Fibroblast of the aortic adventitia (primary cell): ENCODE measurements at places on chromosomes 12 and 14. TPM values are rescaled to one million over a fixed set of nuclear protein-coding genes. Genes with fewer than 3 reads are reported as not detected.

- DNase-seq, result no peak
Observed at GRCh38 chr12:1917172-1918070, 1.0 kb downstream of the CACNA2D4 start.

DNA sequence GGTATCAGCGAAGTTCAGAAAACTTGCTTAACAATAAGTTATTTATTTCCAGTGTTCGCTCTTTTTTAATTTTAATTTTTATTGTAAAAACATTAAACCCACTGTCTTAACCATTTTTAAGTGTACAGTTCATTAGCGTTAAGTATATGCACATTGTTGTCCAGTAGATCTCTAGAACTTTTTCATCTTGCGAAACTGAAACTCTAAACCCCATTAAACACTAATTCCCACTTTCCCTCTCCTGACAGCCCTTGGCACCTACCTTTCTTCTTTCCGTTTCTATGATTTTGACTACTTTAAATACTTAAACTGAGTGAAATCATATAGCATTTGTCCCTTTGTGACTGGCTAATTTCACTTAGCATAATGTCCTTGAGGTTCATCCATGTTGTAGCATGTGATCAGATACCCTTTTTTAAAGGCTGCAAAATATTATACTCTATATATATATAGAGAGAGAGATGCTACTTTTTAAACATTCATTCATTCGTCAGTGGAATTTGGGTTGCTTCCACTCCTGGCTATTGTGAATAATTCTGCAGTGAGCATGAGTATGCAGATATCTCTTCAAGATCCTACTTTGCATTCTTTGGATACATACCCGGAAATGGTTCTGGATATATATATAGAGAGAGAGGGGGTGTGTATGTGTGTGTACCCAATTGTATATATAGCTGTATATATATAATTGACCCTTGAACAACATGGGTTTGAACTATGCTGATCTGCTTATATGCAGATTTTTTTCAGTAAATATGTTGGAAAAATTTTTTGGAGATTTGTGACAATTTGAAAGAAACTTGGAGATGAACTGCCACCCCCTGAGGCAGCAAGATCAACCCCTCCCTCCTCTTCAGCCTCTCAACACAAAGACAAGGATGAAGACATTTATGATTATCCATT, 74.7 kb upstream of the EVL start:
- peak; percentile 36 for DNase-seq

DNA sequence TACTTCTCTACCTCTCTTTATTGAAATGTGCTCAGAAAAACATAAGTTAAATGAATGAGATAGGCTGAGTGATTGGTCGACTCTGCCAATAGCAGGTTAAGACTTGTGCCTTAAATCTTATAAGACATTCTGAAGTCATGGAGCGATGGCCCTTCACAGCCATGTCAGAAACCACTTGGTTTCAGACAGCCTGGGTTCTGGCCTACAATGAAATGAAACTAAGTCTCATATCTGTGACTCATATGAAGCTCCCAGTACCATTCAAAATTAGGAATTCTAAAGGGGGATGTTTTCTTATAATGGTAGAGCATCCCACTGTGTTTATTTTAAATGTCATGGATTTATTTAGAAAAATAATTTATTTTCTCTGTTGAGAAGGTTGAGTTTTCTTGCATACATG, 42.6 kb downstream of the PLXNC1 start:
- DNase-seq, result no peak

Gene ANO2
- total RNA-seq, result not detected in 2 replicates

DNA sequence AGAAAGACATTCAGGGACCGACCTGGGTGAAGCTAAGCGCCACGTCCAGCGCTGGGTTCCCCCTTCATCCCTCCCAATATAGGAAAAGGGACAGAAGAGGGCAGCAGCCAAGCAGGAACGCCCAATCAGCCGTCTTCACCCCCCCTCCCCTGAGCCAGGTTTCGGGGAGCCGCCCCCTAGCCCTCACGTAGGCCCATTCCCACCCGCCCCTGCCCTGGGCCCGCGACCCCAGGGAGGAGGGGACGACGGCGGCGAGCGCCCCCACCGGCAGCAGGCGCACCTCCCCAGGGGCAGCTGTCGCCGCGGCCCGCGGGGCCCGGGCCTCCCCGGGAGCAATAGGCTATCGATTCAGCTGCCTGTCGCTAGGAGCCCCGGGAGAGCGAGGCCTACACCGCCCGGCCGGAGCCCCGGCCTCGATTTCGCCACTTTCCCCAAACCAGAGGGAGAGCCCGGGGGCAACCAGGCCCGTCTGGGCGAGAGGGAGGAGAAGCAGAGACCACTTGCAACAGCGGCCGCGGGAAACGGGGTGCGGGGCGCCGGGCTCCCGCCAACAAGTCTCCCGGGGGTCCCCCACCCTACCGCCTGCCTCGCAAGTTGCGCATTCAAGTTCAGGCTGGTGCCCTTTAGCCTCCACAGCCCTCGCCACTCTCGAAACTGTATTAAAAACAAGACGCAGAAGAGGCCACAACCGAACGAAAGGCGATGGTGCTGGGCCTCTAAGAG, 1.3 kb downstream of the DCAF5 start:
- peak; percentile 52 for DNase-seq

GRCh38 chr14:74542056-74542685, 48.6 kb downstream of the ISCA2 start:
- DNase-seq, result no peak

DNA sequence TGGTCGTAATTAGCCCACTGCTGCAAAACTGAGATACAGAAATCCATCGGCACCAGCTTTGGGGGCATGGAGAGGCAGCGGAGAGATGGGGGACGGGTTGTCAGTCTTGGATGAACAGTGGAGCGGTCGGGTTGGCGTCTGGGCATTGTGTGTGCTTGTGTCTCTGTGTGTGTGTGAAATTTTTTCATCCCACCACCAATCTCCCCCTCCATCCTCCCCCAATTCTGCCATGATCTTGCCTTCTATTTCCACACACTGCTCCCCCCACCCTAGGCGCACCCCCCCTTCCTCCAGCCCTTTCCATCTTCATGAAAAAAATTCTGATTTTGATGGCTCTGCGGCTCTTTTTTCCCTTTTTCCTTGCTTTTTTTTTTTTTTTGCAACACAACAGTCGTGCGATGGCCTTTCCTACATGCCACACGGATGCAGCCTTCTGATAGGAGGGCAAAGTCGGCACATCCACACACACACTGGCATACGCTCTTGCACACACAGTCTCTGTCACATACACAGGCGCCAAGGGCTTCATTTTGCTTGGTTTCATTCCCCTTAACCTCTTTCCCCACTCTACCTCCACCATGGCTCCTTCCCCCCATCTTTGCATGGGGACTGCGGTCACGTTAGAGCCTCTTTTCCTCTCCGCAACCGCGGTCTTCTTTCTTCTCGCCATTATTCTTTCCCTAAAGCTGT, 3.3 kb downstream of the NRXN3 start:
- no peak for DNase-seq

GRCh38 chr14:102795060-102795925, 18.0 kb downstream of the TRAF3 start:
- peak; percentile 97 for DNase-seq

DNA sequence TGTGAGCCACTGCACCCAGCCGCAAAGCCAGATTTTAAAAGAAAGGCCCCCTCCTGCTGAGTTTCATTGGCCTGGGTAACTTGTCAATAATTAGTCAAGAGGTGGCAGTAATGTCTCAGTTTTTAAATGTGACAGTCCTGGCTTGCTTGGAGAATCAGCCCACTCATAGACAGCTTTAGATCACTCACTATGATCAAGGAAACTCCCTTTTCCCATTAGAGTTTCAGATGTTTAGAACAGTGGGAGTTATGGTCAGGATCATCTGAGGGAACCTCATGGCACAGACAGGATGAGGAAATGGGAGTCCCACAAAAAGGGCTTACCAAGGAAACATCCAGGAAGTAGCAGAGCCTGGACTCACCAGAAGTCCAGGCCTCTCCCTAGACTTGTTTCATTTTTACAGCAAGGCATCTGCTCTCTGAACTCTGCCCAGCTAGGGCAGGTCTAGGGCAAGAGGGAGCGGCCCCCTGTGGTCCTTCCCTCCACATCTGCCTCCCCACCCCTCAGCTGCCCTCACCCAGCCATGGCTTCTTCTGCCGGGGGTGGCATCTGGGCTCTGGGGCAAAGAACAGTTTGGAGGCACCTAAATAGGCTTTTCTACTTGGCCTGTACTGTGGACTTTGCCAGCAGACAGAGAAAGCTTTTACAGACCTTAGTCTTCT, 11.2 kb downstream of the BCL2L14 start:
- peak; percentile 68 for DNase-seq

DNA sequence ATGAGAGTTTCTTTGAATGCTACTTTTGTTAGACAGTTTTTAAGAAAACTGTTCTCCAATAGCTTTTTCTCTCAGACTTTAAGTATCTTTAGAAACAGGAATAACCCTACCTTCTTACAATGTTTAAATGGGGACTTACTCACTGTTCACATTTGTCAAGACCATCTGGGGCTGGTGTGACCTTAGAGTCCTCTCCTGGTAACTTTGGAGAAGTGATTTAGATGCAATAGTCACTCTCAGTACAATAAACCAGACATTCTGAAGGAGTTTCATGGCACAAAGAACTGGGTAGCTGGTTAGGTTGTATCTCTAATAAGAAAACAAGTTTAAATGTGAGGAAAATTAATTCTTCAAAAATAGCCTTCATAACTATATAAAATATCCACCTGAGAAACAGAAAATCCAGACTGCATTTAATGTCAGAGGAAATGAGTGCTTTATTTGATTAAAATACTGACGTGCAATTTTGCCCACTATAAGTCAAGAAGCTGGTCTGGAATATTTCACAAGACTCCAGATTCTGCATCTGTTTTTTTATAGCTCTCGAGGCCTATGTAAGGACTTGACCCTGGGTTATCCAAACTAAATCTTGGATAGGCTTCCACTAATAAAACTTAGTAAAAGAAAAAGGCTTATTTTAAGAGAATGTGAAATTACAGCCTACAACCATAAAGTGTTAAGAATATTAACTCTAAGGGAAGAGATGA, 108.7 kb downstream of the PTGER2 start:
- DNase-seq, result peak; percentile 36

DNA sequence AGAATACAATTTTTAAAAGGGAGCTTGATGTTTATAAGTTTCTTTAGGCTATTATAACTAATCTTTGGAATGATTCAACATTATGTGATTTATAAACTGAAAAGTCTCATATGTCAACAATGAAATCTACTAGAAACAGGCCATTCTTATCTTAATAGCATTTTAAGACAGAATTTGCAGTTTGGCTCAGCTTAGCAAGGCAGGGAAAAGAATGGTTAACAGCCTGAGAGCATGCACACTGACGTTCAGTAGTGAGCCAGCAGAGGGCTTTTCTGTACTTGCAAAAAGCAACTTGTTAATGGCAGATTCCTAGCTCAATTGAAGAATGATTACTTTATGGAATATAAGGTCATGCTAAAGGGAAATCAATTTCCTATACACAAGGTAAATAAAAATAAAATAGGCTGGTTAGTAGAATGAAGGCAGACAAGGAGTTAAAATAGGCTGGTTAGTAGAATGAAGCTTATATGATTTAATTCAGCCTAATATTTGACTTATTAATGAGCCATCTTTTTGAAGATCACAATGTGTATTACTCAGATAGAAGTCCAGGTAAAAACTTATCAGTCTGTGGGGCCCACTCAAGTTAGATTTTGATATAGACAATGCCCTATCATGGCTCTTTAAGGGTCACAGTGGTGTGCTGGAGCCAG, 95.9 kb downstream of the OTOGL start:
- DNase-seq, result peak; percentile 87

Gene BRI3BP
- 1.6 and 6.1 TPM in 2 replicates for total RNA-seq

Gene VWF
- 1.4 and 4.5 TPM in 2 replicates for total RNA-seq

DNA sequence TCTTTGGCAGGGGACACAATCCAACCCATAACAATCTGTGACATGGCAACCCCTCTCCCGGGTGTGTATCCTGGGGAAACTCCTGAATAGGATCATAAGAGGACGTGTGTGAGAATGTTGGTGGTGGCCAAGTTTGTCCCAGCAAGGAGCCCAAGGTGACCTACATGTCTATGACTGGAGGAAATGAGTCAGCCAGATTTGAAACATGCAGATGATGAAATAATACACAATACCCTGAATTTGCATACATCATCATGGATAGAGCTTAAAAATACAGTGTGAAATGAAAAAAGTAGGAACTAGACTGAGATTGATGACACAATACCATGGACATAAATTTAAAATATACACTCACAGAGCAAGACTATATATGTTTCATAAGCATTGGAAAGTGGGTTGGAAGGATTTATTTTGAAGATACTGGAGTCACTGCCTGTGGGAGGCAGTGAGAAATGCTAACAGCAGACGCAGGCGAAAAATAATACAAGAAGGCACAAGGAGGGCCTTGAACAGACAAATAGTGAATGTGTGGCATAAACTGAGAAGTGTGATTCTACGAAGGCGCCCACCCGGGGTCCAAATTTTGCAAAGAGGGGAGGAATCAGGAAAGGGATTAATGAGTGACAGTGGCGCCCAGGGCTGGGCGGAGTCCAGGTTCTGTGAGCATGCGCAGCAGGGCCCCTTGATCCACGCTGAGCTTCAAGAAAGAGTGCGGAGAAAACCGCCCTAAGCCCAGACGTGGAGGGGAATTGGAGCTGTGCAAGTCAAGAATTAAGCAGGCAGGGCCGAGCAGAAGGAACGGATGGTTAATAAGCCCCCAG, 7.0 kb upstream of the MAP1LC3B2 start:
- DNase-seq, result peak; percentile 85
